ENCODE measurements at places on chromosomes 3 and 15. TPM values are rescaled to one million over a fixed set of nuclear protein-coding genes. Genes with fewer than 3 reads are reported as not detected.

DNA sequence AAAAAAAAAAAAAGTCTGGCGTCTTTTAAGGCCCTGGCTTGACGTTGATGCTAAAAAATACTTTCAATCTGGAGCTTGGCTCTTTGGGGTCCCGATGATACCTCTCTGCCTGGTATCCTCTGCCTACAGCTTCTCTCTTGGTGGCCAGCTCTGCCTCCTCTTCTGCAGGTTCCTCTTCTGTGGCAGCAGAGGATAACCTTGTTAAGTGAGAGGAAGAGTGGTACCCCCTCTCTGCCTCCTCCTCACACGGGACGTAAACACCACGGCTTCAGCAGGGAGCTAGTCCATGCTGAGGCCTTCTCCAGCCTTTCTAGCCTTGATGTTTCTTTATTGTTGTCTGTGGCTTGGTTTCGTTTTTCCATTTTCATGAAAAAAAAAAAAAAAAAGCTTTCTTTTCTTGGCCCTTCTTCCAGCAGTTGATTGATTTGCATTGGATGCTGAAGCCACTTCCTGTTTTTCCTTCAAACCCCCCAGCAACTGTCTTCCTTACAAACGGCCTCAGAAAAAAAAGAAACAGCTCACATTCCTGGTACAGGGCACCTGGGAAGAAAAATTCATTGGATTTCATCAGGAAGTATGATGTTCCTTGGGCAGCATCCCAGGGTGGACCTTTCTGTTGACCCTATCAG lies 59.7 kb downstream of the RORA start:
- H3K4me1 ChIP-seq, result peaks cover 4% of the 10 kb centered on the region
- no peak for DNase-seq
- no peak overlapping the region for H3K27ac ChIP-seq
- no peaks in the 10 kb centered on the region for H3K27me3 ChIP-seq
- H3K36me3 ChIP-seq, result no peaks in the 10 kb centered on the region

The FANCD2OS gene
- total RNA-seq, result not detected

The DCLK3 gene
- not detected for total RNA-seq

GRCh38 chr15:91795235-91795634 lies 58.3 kb upstream of the SLCO3A1 start:
- no peak for DNase-seq
- no peak overlapping the region for H3K4me3 ChIP-seq
- H3K27ac ChIP-seq, result no peak overlapping the region
- H3K36me3 ChIP-seq, result no peaks in the 10 kb centered on the region
- no peaks in the 10 kb centered on the region for H3K4me1 ChIP-seq

The SGO1 gene
- total RNA-seq, result 10.8 TPM

- no peak overlapping the region for H3K27ac ChIP-seq
- H3K36me3 ChIP-seq, result no peaks in the 10 kb centered on the region
- DNase-seq, result no peak
- no peak overlapping the region for H3K4me3 ChIP-seq
These were observed 730.4 kb downstream of the EDEM1 start for GRCh38 chr3:5917932-5918331.

GRCh38 chr15:33142708-33143107 lies 51.8 kb downstream of the FMN1 start:
- DNase-seq, result no peak
- no peaks in the 10 kb centered on the region for H3K4me1 ChIP-seq
- no peak overlapping the region for H3K4me3 ChIP-seq
- no peaks in the 10 kb centered on the region for H3K27me3 ChIP-seq
